Osteocyte (in vitro differentiated cells): ENCODE measurements at places on chromosomes 13 and 19. TPM values are rescaled to one million over a fixed set of nuclear protein-coding genes. Genes with fewer than 3 reads are reported as not detected.

- H3K4me3 ChIP-seq, result peak overlapping the region; percentile 52
- H3K4me1 ChIP-seq, result peaks cover 27% of the 10 kb centered on the region
- no peak for DNase-seq
- no peaks in the 10 kb centered on the region for H3K27me3 ChIP-seq
- H3K36me3 ChIP-seq, result peaks cover 16% of the 10 kb centered on the region
Observed at GRCh38 chr19:9622531-9622930, 1.5 kb upstream of the ZNF561 start.

DNA sequence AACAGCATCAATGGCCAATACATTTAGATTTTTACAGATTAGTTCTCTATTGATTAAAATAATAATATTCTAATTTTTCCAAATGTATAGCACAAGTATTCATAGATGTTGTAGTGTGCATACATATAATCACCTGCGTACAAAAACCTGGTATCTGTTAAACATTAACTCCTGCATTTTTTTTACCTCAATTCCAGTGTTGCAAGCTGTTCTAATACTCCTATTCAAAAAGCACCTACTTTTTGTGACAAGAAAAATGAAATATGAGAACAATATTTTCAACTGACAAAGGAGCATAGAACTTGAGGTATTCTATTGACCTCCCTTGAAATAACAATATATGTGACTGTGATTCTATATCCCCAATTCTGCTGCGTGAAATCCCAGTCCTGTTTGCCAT is 422.9 kb upstream of the PCDH20 start:
- no peak for DNase-seq
- H3K27ac ChIP-seq, result no peak overlapping the region
- H3K4me3 ChIP-seq, result no peak overlapping the region
- H3K4me1 ChIP-seq, result no peaks in the 10 kb centered on the region
- H3K27me3 ChIP-seq, result peaks cover 3% of the 10 kb centered on the region
- no peaks in the 10 kb centered on the region for H3K36me3 ChIP-seq

DNA sequence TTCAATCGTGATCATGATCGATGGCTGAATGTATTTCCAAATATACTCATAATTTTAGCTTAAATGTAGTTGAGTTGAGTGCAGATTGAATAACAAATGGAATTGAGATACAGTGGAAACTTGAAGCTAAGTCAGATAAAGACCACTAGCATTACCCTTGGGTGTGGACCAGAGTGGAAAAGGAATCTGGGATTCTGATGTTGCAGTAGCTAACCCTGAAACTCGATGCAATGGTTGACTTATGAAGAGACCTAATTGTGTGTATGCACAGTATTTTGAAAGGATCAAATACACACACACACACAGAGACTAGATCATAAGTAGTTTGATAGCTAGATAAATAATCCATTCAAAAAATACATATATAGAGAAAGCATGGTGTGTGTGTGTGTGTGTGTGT is 135.8 kb downstream of the RXFP2 start:
- H3K36me3 ChIP-seq, result no peaks in the 10 kb centered on the region
- DNase-seq, result no peak
- H3K4me1 ChIP-seq, result no peaks in the 10 kb centered on the region
- peaks cover 45% of the 10 kb centered on the region for H3K27me3 ChIP-seq

GRCh38 chr13:28755546-28755870 is 36.7 kb upstream of the SLC46A3 start:
- H3K27ac ChIP-seq, result peak overlapping the region; percentile 100
- H3K4me3 ChIP-seq, result no peak overlapping the region
- DNase-seq, result peak; percentile 11
- H3K4me1 ChIP-seq, result peaks cover 47% of the 10 kb centered on the region

Gene NUP58
- 34.4 and 35.1 TPM in 2 replicates for total RNA-seq
